Forelimb muscle (tissue), 1 donor: ENCODE measurements at places on chromosomes 11 and 22. TPM values are rescaled to one million over a fixed set of nuclear protein-coding genes. Genes with fewer than 3 reads are reported as not detected.

- DNase-seq: no peak
Observed at GRCh38 chr11:70798296-70798695, 400.0 kb downstream of the CTTN start.

GRCh38 chr22:28179392-28179791, 260.3 kb upstream of the PITPNB start:
- DNase-seq: no peak

The FIBIN gene
- 37.7 TPM for polyA plus RNA-seq

DNA sequence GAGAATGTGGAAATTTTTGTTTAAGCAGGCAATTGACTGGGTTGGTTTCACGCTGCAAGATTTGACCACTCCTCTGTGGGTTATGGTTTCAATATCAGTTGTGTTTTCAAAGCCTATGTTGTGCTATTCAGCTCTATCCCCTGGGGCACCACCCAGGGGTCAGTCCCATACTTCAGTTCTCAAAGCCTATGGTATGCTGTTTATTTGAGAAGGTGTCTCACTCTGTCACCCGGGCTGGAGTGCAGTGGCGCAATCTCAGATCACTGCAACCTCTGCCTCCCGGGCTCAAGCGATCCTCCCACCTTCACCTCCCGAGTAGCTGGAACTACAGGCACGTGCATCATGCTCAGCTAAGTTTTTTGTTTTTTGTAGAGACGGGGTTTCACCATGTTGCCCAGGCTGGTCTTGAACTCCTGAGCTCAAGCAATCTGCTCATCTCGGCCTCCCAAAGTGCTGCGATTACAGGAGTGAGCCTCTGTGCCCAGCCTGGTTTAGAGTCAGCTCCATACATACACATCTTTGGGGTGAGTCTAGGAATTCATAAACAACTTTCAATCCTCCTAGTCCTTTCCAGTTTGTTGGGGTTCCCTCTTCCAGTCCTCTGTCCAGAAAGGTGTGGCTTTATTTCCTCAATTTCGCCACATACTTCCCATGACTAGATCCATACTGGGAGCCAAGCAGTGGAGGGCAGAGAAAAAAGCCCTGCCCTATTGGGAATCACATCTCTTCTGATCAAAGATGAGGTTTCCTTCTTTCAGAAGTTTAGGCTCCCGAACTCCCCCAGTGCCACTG, 35.0 kb upstream of the MAPK1 start:
- DNase-seq: no peak

DNA sequence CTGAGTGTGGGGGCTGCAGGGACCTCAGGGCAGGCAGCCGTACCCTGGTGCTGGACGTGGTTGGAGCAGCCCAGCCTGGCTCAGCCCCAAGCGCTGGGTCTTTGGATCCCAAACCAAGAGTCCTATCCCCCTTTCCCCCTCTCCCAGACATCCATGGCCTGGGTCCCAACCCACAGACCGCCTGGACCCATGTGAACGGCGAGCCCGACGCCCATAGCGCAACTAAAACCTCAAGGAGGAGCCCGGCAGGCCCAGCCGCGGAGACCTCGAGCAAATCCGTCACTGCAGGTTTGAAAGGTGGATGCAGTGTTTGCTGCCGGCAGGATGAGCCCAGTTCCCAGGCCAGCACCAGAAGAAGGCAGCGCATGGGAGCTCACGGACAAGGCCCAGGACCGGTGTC, 337.0 kb downstream of the BRD1 start:
- no peak for DNase-seq

DNA sequence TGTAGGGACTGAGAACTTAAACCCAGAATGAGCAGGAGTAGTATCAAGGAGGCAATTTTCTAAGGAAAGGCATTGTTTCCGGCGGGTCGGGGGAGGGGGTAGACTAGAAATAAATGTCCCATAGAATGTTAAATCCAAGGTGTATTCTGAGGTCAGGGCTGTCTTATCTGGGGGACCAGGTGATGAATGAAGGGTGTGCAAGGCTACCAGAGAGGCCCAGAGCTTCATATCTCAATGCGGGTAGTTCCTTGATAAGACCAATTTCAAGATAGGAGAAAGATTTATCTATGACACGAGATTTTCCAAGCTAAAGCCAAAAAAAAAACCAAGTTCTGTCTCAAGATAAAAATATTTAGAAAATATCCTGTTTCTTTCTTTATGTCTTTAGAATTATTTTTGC, 8.3 kb upstream of the RCE1 start:
- no peak for DNase-seq

DNA sequence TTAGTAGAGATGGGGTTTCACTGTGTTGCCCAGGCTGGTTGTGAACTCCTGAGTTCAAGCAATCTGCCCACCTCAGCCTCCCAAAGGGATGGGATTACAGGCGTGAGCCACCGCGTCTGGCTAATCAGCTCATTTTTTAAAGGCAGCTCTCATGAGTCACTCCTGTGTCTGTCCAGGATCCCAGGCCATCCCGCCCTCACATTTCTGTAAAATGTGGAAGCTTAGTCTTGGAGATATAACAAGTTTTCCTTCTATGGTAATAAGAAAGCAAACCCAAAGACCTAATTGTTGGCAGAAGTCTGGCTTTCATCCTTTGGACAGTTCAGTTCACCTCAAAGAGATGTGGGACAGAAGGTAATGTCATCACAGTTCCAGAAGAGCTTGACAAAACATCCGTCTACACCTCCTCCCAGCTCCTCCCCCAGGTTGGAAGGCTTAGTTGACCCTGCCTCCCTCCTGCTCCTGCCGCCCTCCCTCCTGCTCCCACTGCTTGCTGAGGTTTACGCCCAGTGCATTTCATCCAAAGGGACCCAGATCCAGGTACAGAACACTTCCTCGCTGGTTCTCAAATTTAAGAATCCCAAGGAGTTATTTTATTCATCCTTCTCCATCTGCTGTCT, 6.4 kb downstream of the DRD2 start:
- DNase-seq: no peak

GRCh38 chr22:23892130-23892529, 2.1 kb upstream of the MIF start:
- no peak for DNase-seq

DNA sequence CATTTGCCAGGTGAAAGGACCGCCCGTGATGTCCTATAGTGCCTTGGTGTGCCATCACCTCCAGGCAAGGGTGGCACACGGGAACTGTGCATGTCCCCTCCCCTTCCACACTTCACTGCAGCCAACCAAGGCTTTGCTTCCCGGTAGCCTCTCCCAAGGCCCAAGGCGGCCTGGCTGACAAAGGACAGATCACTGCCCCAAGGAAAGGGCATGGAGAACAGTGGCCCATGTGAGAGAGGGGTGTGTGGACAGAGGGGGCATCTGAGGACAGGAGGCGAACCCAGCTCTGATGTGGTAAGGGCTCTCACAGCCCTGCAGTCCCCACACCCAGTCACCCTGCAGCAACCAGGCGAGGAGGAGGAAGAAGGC, 50.4 kb downstream of the RPUSD4 start:
- no peak for DNase-seq

DNA sequence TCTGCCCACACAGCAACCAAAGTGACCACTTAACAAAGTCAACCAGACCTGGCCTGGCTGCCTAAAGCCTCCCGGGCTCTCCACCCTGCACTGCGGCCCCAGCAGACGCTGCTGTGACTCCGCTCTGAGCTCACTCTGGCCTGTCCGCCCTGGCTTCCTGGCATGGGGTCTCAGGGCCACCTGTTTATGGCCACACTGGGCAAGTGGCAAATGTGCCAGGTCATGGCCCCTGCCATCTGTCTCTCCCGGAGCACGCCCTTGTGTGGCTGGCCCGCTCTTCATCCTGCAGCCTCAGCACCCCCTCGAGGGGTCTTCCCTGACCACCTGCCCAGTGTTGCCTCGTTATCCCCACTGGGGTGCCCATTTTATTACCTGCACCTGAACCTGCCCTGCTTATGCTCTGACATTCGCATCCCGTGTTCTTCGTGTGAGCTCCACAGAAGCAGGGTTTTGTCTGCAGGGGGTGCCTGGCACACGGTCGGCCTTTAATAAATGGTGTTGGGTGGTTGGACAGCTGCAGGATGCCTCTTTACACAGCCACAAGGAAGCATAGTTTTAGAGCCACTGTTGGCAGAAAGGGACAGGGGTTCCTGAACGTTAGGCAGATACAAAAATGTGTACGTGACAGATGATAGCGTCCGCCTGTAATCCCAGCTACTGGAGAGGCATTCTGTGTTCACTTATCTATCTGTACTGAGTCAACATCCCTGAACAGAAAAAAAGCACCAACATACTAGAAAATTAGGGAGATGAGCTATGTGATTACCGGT, 785.6 kb downstream of the TBC1D22A start:
- no peak for DNase-seq

The AQP11 gene
- polyA plus RNA-seq: 1.6 TPM

The NARS2 gene
- polyA plus RNA-seq: 16.4 TPM

DNA sequence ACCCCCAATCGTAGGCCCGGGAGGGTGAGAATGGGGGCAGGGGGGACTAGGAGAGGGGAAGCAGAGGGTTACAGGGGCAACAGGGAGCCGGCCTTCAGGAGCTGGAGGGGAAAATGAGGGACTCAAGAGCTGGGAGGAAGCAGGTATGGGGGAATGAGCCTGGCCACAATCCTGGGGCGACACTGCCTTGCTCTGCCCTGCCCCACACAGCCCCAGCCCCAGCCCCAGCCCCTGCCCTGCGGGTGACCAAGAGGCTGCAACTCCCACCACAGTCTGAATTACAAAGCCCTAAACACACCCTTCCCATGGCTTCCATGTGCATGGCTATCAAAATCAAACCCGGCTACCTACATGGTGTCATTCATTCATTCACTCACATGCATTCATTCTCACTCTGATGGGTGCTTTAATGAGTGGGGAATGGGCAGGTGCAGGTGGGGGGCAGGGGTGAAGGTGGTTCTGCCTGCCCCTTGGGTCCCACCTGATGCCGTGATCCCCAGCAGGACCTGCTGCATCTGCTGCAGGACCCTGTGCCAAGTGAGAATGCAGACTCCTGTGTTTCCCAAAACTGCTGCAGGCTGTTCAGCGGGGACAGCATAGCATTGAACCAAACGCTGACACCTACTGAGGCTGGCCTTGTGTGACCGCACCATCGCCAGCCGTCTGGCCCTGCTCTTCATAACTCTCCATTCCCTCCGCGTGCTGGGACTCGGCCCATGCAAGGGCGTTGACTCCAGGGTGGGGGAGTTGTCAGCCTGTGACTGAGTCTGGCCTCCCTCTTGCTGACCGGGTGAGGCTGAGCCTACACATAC, 9.5 kb upstream of the LINC01488 start:
- no peak for DNase-seq

DNA sequence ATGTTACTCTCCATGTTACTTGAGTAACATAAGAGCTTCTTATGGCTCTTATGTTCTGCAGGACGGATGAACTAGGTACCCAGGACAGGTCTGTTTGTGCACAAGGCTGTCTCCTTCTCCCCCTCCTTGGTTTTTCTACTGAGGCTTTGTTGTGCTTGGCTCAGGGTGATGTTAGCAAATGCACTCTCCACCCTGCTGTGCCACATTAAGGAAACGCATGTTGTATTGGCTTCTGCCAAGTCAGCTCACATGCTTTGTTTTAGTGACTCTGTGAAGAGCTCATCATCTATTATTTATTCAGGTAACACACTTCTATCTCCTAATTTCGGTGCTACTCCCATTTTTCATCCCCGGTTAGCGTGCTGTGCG, 108.3 kb downstream of the PTPRJ start:
- no peak for DNase-seq

The MS4A7 gene
- polyA plus RNA-seq: 6.8 TPM

DNA sequence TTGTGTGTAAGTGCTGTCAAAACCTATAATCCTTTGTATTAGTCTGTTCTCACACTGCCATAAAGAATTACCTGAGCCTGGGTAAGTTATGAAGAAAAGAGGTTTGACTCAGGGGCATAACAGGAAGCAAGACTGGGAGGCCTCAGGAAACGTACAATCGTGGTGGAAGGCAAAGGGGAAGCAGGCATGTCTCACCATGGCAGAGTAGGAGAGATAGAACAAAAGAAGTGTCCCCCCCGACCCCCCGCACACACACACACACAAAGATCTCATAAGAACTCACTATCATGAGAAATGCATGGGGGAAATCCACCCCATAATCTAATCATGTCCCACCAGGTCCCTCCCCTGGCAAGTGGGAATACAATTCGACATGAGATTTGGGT, 2.3 kb upstream of the USP28 start:
- no peak for DNase-seq

DNA sequence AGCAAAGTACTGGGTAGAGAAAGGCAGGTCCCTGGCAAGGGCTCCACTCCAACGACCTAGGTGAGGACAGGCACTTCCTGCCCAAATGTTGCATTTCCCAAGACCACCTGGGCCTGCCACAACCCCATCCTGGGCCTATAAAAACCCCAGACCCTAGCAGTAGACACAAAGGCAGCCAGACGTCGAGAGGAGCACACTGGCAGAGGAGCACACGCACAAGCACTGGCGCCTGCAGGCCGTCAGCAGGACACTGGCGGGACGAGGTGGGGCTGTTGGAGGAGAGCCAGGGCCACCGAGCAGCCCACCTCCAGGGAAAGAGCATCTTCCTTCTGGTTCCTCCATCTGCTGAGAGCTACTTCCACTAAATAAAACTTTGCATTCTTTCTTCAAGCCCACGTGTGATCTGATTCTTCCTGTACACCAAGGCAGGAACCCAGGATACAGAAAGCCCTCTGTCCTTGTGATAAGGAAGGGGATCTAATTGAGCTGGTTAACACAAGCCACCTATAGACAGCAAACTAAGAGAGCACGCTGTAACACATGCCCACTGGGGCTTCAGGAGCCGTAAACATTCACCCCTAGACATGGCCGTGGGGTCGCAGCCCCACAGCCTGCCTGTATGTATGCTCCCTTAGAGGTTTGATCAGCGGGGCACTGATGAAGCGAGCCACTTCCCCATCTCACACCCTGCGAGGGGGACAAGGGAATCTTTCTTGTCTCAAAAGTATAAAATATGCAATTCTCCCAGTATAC, 89.7 kb upstream of the MTMR2 start:
- DNase-seq: no peak

The MS4A12 gene
- not detected for polyA plus RNA-seq

DNA sequence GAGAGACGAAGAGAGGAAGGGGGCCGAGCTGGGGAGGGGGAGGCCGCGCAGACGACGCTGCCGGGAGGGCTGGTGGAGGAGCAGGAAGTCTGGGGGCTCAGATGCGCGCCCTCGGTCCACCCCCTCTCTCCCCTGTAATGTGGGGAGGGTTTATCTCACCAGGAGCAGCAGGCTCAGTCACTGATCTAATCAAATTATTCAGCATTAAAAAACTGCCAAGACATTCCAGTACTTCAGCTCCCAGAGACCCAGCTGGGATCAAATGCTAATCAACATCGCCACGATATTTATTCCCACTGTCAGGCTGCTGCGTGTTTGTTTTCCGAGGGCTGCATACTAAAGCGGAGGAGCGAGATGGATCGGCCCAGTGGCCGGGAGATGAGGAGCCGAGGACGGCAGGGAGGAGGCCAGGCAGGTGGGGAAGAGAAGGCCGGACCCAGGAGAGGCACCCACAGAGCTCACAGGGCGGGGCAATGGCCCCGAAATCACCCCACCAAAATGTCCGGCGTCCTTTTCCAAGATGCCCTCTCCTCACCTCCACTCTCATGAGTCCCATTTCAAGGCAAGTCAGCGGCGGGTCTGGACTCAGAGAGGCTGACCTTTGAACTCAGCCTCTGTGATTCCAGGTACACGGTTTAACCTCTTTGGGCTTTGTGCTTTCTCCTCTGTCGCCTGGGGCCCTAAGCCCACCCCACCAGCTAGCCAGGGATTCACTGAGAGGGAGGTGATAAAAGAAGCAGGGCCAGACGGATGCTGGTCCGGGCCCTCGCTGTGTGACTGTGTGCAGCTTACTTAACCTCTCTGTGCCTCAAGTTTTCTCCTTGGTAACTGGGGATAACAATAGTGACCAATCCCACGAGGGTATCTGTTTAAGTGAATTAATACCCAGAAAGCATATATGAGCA, 502.1 kb downstream of the MN1 start:
- DNase-seq: no peak
